ENCODE measurements at places on chromosomes 3 and 15. TPM values are rescaled to one million over a fixed set of nuclear protein-coding genes. Genes with fewer than 3 reads are reported as not detected.

DNA sequence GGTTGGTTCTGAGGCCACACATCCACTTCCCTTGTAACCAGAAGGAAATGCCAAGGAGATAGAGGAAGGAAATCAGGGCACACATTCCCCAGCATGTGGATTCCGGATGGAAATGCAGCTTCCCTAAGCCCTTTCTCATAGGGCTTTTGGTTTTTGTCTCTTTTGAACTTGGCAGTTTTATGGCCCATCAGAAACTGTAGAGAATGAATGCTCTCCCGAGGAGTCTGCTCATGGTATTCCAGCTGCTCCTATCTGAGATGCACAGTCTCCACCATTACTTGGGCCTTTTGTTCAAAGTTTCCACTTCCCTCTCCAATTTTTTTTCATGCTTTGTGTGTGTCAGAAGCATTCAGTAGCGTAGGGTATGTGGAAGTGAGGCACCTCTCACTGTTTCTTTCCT, 21.2 kb downstream of the XYLB start:
- no peak for DNase-seq

Gene ITGA11
- 0.58 TPM for total RNA-seq

DNA sequence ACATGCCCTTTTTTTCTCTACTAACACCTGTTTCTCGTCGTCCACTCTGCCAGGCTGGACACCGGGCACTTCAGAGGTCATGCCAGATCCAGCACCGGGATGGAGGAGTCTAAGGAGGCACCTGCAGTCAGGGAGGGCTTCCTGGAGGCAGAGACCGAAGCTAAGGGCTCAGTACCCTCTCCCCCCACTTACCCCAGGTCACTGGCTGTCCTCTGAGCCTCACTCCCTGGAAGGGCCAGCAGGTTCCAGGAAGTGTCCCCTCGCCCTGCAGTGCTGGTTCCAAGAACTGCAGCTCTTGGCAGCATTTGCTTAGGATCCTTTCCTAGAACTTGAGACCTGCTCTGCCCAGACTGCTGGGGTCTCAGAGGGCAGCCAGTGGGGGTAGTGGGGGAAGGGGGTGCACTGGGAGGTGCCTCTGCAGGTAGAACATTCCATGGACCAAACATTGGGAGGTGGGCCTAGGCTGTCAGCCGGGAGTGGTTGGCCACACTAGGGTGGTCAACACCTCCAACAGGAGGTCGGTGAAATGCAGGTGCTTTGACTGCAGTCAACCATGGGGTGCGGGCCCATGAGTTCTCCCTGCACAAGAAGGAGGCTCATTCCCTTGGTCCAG, 11.3 kb downstream of the CISH start:
- no peak for DNase-seq

DNA sequence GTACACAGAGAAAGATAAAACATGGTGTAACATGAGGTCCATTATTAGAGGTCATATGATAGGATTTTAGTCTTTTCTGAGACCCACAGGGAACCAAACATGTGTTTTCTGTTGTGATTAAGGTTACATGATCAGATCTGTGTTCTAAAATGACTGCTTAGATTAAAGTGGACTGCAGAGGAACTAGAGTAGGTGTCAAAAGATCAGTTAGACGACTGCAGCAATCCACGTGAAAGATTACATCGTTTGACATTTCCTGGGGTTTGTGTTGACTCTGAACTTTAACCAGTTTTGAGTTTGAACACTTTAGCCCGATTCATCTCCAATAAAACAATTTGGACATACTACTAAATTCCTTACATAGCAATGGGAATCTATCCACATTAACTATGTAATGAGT, 5.1 kb downstream of the MIX23 start:
- no peak for DNase-seq

- DNase-seq = no peak
These were observed 30.0 kb downstream of the U2SURP start for GRCh38 chr3:143031327-143031726.

Gene SERPINI1
- total RNA-seq = 3.9 TPM

Gene GCHFR
- total RNA-seq = 40.9 TPM

DNA sequence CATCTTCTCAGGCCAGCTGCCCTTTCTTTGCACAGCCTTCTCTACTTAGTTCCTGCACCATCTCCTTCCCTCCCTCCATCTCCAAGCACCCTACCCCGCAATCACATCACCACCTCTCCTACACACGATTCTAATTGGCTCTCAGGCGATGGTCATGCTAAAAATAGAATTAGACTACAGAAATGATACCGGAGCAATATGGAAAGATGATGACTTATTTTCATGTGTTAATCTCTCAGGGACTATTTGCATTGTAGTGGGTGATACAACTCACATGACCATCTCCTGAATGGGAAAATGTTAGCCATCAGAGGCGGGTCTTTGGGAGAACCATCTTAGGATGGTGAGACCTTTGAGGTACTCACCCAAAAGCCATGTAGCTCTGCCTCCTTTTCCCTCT, 54.7 kb upstream of the PPARG start:
- DNase-seq = no peak

GRCh38 chr3:117651246-117651645, 941.7 kb downstream of the TUSC7 start:
- DNase-seq = no peak

DNA sequence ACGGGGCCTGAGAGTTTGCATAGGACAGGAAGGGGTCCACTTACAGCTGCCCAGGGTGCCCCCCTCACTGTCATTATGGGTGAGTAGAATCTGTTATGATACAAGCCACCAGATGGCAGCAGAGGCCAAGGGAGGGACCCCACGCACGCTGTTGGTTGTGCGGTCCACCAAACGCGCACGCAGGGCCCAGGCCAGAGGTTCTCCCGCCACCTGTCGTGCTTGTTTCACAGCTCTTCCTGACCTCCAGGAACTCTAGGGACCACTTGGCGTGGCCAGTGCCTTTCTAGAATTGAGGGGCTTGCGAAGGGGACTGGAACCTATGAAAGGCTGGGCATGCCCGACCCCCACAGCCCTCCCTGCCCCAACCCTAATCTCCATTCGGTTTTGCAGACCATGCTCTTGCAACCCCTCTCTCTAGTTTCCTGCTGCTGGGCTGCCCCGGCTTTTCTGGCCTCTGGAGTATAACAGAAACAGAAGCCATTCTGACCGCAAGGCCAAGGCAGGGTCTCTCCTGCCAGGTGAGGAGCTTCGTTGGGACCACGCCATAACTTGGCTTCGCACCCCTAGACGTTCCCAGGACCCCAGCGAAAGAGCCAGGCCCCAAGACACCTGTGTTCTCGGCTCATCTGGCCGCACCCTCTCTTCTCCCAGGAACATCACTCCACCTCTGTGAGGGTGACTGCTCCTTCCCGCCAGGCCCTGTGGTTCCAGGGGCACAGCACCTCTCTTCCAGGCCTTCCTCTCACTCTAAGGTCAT, 46.0 kb downstream of the ALDH1L1 start:
- peak; percentile 62 for DNase-seq

- no peak for DNase-seq
These were observed 8.0 kb downstream of the TMIE start for GRCh38 chr3:46709157-46709654.

Gene SLC24A5
- not detected for total RNA-seq

DNA sequence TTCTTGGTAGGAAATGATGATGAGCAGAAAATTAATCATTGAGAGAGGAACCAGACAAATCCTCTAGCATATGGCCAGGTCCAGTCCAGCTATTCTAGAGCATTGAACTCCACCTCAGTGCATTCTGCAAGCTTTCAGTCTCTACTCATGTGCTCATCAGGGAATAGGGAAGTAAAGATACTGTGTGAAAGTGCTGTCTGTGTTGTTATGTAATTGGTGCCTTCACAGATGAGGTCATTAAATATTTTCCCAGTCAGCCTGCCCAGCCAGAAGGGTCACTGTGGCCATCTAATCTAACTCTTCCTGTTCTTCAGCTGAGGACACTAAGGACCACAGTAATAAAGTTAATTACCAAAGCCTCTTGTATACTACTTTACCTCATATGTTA, 28.2 kb downstream of the C3orf62 start:
- DNase-seq = no peak

Gene SOX14
- total RNA-seq = not detected

DNA sequence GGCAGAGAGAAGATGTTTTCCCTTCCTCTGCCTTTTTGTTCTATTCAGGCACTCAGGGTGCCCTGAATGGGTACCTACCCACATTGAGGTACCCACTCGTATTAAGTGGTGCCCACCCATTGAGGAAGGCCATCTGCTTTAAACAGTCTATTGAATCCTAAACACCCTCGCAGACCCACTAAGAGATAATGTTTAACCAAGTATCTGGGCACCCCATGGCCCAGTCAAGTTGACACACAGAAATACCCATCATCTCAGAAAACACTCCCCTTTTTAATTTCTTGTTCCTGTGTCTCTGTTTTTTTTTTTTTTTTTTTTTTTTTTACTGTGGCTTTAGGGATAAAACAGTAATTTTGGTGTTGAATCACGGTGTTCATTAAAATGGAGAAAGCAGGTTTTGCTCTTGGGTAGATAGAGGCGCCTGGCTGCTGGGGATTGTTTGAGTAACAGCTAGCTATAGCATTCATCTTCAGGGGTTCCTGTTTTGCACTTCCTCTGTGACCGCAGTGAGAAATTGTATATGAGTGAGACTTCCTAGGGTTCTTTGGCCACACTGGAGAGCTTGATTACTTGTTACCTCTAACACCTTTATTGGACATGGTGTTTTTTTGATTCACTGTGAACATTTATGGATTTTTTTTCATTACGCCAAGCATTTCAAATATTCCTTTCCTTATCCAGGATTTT, 259.1 kb downstream of the PTPRG start:
- no peak for DNase-seq

DNA sequence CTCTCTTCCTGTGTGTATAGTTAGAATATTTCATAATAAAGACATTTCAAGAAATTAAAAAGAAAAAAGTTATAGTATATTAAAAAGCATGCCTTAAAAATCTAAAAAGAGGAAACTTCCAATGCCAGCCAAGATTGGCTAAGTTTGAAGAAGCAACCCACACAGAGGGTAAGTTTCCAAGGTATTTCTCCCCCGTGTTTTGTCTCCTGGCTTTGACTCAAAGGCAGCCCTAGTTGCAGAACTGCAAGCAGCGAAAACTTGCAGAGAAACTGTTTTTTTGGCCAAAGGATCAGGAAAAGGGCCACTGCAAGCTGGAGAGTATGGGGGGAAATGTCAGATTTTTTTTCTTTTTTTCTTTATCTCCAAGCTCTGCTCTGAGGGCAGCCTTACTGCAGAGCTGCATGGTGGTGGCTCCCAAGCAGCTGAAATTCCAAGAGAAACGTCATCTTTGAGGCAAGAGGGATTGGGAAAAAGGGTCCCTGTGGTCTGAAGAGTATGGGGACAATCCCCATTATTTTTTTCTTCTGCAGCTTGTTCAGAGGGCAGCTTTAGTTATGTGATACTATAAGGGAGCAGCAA, 23.0 kb downstream of the HACL1 start:
- no peak for DNase-seq

Gene SERPINI2
- total RNA-seq = not detected

Gene ISLR
- total RNA-seq = 0.12 TPM

Gene CHST13
- not detected for total RNA-seq

- no peak for DNase-seq
These were observed 20.8 kb upstream of the HCN4 start for GRCh38 chr15:73389539-73389938.

- no peak for DNase-seq
These were observed 239.9 kb upstream of the ADAMTS9 start for GRCh38 chr3:64927689-64928088.

Gene C3orf33
- 5.1 TPM for total RNA-seq

GRCh38 chr3:166471074-166471767, 634.0 kb upstream of the BCHE start:
- no peak for DNase-seq

DNA sequence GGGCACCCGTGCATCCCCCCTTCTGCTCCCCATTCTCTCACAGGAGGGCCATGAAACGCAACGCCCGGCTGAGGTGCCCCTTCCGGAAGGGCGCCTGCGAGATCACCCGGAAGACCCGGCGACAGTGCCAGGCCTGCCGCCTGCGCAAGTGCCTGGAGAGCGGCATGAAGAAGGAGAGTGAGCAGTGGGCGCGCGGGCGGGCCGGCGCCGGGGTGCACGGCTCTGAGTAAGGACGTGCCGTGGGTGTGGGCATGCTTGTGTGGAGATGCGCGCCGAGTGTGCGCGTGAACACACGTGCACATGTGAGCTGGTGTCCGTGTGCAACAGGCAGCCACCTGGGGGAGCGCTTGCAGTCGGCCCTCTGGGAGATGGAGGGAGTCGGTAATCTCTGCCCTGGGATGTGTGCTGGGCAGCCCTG, 28.1 kb downstream of the NR1I2 start:
- DNase-seq = peak; percentile 69

Gene NAALADL2
- 0.58 TPM for total RNA-seq

DNA sequence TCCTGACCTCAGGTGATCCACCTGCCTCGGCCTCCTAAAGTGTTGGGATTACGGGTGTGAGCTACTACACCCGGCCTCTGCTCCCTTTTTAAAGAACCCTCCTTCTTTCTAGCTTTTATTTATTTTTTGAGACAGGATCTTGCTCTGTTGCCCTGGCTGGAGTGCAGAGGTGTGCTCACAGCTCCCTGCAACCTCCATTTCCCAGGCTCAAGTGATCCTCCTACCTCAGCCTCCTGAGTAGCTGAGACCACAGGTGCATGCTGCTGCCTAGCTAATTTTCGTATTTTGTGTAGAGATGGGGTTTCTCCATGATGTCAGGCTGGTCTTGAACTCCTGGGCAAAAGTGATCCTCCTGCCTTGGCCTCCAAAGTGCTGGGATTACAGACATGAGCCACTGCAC, 34.5 kb downstream of the TKT start:
- no peak for DNase-seq

- no peak for DNase-seq
These were observed 53.5 kb downstream of the AMOTL2 start for GRCh38 chr3:134320749-134321148.

Gene HGD
- total RNA-seq = 0.74 TPM

- no peak for DNase-seq
These were observed 82.6 kb downstream of the TRIM42 start for GRCh38 chr3:140760324-140761075.

GRCh38 chr3:71709908-71710511, 15.2 kb downstream of the EIF4E3 start:
- no peak for DNase-seq

DNA sequence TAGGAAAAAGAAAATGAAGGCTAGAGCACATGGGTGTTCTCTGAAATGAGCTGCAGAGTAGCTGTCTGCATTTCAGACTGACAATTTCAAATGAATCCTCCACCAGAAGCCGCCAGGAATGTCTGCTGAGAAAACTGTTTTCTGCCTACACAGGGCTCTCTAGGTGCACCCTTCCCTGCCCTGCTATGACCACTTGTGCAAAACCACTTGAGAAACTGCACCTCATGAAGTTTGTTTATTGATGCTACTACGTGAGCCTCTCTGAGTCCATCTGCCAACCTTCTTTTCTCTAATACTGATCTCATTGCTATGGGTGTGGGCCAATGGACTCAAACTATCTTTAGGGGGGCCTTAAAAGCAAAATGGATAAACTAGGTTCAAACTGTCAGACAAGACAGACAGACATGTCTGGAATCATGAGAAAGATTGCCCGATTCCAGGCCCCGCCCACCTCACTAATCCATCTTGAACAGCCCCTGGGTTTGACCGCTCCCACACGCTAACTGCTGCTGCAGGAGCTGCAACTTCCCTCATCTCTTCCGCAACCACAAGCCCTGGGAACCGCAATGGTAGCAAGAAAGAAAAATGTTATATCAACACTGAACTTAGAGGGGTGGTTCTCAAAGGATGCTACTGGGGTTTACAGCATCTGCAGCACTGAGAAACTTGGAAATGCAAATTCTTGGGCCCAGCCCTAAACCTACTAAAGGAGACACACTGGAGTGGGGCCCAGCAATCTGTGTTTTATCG, 9.0 kb upstream of the CD47 start:
- DNase-seq = peak; percentile 53

Gene TEX55
- not detected for total RNA-seq

GRCh38 chr15:57609805-57610529, 18.3 kb downstream of the MYZAP start:
- DNase-seq = no peak

- no peak for DNase-seq
These were observed 6.9 kb upstream of the TBC1D2B start for GRCh38 chr15:78084449-78084750.
